ENCODE measurements at places on chromosomes 5 and 9. TPM values are rescaled to one million over a fixed set of nuclear protein-coding genes. Genes with fewer than 3 reads are reported as not detected.

HAND1 gene
- total RNA-seq = not detected

FGF18 gene
- total RNA-seq = 5.3 TPM

DOCK8 gene
- 33.6 TPM for total RNA-seq

TMEM252 gene
- not detected for total RNA-seq

EQTN gene
- 1.2 TPM for total RNA-seq

ANKRD34B gene
- not detected for total RNA-seq

ZBTB26 gene
- 18.4 TPM for total RNA-seq

CCDC187 gene
- total RNA-seq = 0.66 TPM

LTC4S gene
- total RNA-seq = 1.1 TPM

ZFP37 gene
- 22.7 TPM for total RNA-seq

All from camera-type eye (tissue), 1 donor.